ENCODE measurements at places on chromosomes 5 and 9.

- no peak for DNase-seq
Observed at GRCh38 chr5:158234323-158235158, 375.6 kb upstream of the CLINT1 start.

DNA sequence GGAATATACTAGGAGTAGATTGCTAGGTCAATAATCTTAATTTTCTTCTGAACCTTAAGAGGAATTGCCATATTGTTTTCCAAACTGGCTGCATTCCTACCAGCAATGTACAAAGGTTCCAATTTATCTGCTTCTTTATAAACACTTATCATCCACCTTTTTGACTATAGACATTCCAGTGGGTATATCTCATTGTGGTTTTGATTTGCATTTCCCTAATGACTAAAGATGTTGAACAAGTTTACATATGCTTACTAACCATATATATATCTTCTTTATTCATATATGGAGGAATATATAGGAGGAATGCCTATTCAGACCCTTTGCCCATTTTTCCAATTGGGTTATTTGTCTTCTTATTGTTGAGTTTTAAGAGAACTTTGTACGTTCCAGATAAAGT lies 7.6 kb downstream of the DNAJC18 start:
- no peak for DNase-seq

DNA sequence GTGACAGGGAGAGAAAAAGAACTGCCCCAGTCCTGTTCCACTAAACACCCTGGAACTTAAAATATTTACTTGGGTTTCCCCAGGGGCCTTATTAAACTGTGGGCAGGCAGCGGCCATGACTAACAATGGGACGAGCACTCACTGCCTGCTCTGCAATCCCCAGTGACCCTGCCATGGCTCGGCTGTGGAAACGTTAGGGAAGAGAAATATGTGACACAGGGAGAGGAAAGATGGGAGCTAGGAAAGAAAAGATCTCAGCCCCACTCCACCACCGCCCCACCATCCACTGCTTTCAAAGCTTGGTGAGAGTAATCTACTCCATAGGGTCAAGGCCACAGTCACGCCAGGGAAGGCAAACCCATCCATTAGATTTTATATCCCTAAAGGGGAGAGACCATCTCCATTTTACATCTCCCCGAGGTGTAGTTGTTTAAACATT lies 117.6 kb downstream of the EFNA5 start:
- no peak for DNase-seq

GRCh38 chr9:35842795-35843194 lies 13.8 kb downstream of the TMEM8B start:
- DNase-seq = peak; percentile 36

DNA sequence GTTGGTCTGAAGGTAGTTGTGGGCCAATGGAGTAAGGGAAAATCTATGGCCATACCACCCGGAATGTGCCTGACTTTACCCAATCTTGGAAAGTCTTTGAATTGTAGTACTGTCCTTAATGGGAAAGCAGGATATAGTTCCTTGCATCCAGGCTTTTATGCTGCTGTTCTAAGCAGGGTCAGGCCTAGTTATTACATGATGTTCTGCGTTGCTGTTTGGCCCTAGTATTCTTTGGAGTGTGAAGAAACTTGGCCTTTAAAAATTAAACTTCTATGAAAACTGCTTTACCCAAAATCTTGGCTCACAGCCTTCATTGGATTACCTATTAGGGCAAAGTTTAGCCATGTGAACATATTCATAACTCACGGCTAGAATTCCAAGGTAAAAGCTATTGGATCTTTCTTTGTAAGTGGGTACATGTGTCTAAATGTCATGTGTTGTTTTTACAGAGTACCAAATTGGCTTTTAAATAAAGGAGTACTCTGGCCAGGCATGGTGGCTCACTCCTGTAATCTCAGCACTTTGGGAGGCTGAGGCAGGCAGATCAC lies 211.1 kb downstream of the DTWD2 start:
- no peak for DNase-seq

DNA sequence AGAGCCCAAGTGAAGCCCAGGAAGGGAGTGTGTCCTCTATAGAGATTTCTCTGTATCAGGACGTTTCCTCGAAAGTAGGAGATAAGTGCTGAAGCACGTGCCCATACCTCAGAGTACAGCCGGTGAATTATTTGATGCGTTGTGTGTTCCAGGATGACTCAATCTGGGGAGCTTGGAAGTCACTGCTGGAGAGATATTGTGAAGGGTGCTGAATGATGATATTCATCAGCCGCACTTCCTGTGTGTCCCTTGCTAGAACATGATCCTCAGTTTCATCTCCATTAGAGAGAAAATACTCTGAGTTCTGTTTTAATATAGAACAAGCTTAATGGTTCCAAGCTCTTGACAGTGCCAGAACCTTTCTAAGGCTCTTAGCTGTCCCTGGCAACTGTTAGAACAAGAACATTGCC lies 402.3 kb upstream of the ADAMTSL1 start:
- no peak for DNase-seq

DNA sequence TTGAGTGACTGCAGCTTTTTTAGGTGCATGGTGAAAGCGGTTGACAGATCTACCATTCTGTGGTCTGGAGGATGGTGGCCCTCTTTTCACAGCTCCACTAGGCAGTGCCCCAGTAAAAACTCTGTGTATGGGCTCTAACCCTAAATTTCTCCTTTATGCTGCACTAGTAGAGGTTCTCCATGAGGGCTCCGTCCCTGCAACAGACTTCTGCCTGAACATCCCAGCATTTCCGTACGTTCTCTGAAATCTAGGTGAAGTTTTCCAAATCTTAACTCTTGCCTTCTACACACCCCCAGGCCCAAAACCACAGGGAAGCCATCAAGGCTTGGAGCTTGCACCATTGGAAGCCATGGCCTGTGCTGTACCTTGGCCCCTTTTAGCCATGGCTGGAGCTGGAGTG lies 1898.1 kb upstream of the NUDT12 start:
- DNase-seq = no peak

DNA sequence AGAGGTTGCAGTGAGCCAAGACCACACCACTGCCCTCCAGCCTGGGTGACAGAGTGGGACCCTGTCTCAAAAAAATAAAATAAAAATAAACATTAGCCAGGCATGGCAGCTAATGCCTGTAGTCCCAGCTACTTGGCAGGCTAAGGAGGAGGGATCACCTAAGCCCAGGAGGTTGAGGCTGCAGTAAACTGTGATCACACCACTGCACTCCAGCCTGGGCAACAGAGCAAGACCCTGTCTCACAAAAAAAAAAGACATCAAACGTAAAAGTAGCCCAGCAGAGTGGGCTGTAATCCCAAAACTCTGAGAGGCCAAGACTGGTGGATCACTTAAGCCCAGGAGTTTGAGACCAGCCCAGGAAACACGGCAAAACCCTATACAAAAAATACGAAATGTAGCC lies 19.0 kb downstream of the UIMC1 start:
- no peak for DNase-seq

DNA sequence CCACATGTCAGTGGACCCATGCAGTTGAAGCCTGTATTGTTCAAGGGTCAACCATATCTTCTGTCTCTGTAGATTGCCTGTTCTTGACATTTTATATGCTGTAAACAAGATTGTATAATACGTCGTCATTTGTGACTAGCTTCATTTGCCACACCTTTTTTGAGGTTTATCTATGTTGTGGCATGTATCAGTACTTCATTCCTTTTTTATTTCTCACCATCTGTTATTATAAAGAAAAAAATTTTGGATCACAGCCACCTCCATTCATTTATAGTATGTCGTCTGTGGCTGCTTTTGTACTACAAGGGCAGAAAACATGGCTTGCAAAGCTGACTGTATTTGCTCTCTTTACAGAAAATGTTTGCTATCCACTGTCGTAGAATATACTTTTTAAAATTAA lies 72.4 kb downstream of the TEK start:
- no peak for DNase-seq

DNA sequence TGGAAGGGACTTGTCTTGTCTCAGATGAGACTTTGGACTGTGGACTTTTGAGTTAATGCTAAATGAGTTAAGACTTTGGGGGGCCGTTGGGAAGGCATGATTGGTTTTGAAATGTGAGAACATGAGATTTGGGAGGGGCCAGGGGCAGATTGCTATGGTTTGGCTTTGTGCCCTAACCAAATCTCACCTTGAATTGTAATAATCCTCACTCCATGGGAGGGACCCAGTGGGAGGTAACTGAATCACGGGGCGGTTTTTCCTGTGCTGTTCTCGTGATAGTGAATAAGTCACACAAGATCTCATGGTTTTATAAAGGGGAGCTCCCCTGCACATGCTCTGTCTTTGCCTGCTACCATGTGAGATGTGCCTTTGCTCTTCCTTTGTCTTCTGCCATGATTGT lies 72.1 kb downstream of the RAI14 start:
- DNase-seq = no peak

DNA sequence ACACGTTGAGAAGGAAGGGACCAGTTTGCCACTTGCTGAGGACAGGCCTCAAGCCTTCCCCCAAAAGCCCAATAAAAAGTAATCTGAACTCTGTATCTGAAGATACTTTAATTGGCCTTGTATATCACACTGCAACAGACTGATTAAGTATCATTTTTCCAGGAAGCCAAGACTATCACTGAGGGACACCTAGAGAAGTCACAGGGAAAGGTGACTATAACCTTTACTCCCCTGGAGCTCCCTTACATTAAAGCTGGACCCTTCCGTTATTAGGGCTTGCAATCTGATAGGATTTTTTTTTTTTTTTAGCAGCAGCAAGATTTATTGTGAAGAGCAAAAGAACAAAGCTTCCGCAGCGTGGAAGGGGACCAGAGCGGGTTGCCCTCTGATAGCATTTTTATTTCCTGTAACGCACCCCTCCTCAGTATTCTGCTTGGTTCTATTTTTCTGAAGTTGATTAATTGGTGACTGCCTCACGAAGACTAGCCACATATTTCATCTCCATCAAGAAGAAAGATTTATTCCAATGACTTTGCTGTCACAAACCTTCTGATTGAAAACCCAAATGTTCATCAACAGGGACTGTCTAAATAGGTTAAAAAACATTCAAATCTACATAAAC lies 2.7 kb downstream of the CDC14B start:
- no peak for DNase-seq

DNA sequence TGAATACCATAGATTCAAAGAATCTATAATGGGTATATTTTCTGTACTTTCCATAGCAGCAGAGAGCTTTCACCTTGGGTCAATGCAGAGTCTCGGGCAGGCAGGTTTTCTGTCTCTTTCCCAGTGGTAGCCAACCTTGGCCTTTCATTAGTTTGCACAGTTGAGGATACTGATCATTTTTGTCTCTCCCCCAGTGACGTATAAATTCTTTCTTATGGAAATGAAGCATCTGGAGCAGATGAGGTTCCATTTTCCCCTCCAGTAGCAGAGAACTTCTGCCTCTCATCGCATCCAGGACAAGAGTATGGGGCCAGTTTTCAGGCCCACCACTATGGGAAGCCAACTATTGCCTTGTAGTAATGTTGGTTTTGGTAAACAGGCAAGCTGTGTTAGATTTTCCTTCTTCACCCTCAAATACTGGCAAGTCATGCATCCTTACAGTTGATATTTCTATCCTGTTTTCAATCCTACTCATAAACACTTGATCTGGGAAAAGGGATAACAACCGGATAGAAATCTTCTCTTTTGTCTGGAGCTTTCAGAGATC lies 845.2 kb upstream of the CDH18 start:
- no peak for DNase-seq

GRCh38 chr5:67363180-67363709 lies 166.6 kb upstream of the CD180 start:
- no peak for DNase-seq

DNA sequence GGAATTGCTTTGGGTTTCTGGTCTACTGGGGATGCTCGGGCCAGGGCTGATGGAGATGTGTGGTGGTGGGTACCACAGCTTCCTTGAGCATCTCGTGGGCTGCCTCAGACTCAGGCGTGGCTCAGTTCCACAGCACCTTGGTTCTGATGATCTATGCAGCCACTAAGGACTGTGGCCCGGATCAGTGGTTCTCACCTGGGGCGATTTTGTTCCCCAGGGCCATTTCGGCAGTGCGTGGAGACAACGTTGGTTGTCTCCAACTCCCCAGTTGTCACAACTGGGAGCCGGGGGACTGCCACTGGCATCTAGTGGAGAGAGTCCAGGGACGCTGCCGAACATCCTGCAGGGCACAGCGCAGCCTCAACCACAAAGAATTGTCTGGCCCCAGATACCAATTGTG lies 47.7 kb downstream of the FGF18 start:
- no peak for DNase-seq

DNA sequence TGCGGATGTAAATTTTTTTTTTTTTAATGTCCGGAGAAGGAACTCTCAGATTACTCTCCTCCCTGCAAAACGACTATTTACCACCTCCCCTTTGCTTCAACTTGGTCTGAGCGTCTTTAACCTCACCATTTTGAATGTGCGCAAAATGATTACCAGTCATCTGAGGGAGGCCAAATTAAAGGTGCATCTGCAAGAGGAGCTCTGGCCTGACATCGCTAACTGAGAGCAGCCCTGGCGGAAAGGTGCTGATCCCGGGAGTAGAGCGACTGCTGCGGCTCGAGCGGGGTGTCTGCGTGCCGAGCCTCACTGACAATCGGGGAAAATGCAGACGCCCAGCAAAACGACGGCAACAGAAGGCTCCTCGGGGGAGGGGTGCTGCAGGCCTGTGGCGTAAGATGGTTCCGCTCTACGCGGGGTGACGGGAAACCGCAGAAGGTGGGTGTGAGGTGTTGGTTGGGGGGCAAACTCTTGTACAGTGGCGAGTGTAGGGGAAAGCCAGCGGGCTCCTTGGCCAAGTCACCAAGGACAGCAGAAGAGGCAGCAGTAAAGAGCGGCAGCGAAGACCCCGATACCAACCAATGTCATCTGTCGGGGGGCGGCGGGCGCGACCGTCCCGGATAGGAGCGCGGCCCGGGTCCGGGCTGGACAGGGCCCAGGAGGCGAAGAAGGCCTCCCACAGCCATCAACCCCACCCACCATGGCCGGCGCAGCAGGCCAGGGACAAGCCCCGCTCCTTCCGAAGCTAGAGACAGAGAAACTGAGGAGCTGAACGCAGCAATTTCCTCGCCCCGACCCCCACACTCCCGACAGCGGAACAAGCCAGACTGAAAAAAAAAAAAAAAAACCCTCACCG lies 557 bp downstream of the PJA2 start:
- DNase-seq = peak; percentile 76

- DNase-seq = no peak
Observed at GRCh38 chr9:134896834-134897583, 16.4 kb downstream of the FCN2 start.
